Pulmonary artery endothelial cell (primary cell): ENCODE measurements at places on chromosomes 4 and X. TPM values are rescaled to one million over a fixed set of nuclear protein-coding genes. Genes with fewer than 3 reads are reported as not detected.

GRCh38 chr4:121100093-121100775 lies 27.9 kb upstream of the NDNF start:
- no peak for DNase-seq

GRCh38 chr4:169958629-169959028 lies 67.6 kb downstream of the MFAP3L start:
- no peak for DNase-seq

- DNase-seq, result no peak
These were observed 29.0 kb downstream of the REELD1 start for GRCh38 chr4:146243141-146243882.

GRCh38 chrX:136195247-136195646 lies 47.9 kb downstream of the FHL1 start:
- no peak for DNase-seq

- no peak for DNase-seq
These were observed 2.0 kb upstream of the PROM1 start for GRCh38 chr4:16085822-16086221.

GRCh38 chr4:148845609-148846008 lies 403.4 kb upstream of the NR3C2 start:
- no peak for DNase-seq

DNA sequence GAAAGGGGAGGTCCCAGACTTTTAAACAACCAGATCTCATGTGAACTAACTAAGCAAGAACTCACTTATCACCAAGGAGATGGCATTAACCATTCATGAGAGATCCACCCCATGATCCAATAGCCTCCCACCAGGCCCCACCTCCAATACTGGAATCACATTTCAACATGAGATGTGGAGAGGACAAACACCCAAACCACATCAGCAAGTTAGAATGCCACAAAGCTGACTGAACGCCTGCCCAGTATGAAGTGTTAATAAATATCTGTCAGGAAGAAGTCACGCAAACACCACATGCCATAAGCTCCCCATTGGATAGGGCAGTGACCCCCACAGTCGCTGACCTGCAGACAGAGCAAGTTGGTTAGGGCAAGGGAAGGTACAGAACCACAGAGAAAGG lies 14.3 kb downstream of the SLC10A6 start:
- no peak for DNase-seq

DNA sequence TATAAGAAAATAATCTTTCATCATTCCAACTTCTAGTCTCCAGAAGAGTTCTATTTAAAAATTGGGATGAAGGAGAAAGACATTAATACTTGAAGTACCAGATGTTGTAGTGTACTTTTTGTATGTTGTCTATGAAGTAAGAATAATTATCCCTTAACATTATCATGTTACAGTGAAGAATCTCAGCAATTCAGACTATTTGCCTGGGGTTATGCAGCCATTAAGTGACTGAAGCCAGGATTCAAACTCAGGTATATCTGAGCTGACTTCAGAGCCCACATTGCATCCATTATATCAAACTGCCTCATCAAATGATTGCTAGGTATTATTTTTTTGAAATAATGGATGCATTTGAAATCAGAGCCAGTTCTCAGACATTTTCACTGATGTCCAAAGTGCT lies 76.1 kb upstream of the FHDC1 start:
- no peak for DNase-seq

DNA sequence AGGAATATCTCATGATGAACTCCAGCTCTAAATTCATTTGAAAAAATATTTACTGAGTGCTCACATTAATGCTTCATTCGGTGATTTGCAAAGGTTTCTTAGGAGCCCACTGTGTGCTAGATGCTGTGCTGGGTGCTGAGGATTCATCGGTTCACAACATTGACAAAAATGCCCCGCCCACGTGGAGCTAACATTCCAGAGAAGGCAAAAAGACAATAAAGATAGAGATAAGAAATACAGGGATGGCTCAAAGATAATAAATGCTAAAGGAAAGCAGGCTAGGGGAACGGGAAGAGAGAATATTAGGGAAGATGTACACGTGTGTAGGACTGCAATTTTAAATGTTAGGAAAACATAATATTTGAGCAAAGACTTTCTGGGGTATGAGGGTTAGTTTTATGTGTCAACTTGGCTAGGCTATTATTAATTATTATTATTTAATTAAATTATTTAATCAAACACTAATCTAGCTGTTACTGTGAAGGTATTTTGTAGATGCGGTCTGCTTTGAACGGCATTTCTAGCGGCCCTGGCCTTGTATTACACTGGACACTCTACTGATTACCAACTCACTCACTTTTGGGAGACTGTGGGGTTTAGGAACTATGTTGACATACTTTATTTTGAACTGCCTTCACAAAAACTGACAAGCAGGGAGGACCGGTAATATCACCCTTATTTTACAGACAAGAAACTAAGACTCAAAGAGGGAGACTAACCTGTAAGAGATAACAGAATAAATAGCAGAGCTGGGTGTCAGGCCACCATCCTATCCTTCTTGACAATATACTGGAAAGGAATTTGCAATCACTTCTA lies 61.9 kb upstream of the IRF2 start:
- no peak for DNase-seq

DNA sequence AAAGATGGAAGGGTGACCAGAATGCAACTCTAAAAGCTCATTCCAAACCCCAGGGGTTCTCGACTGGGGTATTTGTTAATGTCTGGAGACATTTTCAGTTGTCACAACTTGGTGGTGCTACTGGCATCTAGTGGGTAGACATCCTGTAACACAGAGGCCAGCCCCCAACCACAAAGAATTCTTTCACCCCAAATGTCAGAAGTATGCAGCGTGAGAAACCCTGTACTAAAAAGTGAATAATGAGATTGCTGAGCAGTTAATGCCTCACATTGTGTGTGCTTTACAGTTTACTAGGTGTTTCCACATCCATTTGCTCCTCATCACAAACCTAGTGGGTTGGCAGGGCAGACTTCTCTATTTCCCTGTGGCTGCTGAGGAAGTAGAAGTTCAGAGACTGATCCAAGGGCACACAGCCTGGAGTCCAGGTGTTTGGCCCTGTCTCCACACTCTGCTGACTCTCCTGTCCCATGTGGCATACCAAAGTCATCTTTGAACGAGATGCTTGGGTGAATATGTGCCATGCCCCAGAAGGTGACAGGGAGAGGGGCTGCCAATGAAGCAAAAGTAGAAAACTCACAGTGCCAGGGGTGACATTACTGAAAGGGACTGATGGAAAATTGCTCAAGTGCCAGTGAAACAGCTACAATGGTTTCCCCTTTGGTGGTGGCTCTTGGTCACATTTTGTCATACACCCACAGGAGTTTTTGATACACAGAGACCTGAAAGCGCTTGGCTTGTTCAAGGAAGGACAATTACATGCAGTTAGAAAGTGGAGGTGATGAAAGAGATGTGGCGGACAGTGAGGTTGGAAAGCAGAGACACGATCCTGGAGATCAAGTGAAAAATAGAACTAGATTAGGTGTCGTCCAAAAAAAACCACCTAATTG lies 10.1 kb upstream of the TMEM154 start:
- DNase-seq, result no peak

DNA sequence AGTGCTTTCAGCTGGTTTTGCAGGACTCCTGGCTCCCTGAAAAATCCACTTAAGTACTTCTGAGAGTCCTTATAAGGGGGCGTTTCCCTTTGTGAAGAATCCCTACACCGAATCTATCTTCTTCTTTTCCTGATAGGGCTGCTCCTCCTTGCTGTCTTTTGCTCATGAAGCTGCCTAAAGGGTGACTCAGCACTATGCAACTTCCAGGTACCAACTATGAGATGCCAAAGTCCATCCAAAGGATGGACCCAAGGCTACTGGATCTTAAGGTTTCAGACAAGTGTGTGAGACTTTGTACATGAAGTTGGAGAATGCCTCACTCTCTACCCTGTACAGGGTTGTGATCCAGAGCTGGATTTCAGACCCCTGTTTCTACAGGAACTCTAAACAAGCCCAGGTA lies 485.0 kb upstream of the FAT1 start:
- DNase-seq, result no peak

DNA sequence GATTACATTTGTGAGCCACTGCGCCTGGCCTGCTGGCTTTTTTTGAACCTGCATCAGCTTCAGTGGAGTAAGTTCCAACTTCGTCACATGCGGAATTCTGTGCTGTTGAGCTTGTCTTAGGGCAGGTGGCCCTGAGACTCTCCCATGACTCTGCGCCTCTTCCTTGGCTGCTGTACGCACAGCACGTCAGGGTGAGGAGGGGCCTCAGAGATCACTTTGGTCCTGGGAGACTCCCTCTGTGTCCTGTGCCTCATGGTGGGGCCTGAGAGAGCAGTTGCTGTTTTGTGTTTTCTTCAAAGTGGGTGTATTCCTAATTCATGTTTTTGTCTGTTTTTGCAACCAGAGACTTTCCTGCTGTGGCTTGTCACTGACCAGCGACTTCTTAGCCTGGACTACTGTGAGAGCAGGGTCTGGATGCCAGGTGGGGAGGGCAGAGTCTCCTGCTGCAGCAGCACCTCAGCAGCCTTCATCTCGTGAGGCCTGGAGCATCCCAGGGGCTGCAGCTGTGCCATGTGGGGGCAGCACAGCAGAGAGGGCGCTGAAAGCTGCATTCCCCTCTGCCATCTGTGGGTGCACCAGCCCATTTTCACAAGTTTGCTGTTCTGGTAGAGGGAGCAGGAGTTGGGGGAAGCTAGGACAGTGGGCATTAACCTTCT lies 107.8 kb downstream of the TNIP2 start:
- DNase-seq, result no peak

GRCh38 chr4:119008761-119009160 lies 120.1 kb downstream of the SYNPO2 start:
- no peak for DNase-seq

DNA sequence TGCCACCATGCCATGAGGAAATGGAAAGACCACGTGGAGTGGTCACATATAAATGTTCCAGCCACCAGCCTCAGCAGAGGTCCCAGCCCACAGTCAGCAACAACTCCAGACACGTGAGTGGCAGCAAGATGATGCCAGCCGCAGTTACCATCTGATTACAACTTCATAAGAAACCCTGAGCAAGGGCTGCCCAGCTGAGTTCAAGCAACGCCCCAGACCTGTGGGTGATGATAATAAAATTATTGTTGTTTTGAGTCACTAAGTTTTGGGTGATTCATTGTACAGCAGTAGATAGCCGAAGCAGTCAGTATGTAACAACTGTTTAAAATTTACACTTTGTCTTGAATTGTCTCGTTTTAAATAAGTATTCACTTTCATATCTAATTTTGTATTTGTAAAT lies 5.8 kb upstream of the CCNG2 start:
- no peak for DNase-seq

- DNase-seq, result no peak
These were observed 4.8 kb upstream of the DAPP1 start for GRCh38 chr4:99811850-99812249.

DNA sequence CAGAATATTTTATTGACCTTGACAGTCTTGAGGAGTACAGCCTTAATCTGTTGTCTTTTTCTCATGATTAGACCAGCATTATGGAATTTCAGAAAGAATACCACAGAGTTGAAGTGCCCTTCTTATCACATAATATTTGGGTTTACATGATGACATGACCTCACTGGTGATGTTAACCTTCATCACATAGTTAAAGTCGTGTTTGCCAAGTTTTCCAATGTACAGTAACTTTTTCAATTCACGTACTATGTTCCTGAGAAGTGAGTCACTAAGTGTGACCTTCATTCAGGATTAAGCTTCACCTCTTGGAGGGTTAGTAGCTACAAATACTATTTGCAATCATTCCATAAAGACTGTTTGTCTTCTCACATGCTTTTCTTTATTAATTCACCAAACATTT lies 52.1 kb downstream of the RAB40A start:
- no peak for DNase-seq

DNA sequence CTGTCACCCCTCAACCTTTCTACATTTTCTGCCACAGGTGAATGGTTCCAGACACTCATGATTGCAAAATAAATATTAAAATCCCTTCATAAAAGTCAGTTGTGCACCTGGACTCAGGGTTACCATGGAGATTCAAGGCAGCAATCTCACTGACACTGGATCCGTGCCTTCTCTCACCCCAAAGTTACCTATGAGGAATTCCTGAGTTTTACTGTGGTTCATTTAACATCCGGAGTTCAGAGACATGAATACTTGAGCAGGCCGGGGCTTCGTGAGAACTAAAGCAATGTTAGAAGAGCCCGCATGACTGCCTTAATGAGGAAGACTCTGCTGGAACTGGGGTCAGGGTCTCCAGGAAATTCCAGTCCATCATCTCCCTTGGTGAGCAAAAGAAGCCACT lies 12.5 kb upstream of the CLNK start:
- DNase-seq, result no peak

DNA sequence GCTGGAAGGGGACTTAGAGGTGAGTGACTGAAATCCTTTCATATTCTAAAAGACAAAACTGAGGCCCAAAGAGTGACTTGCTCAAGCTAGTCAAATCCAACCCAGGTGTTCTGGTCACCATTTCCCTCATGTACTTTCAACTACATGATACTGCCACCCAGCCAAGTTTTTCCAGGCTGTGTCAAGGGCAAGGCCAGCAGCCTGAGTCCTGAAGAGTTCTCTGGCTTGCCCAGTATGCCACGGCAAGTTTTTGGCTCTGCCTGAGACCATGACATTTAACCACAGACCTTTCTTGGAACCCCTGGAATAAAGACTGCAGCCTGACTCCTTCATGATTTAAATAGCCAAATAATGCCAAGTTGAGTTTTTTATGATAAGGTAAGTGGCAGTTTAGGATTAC lies 10.7 kb upstream of the TMEM164 start:
- DNase-seq, result no peak

GRCh38 chrX:103791228-103791627 lies 14.6 kb downstream of the PLP1 start:
- DNase-seq, result no peak

- no peak for DNase-seq
These were observed 6.5 kb upstream of the GJB1 start for GRCh38 chrX:71216485-71216884.

- DNase-seq, result no peak
These were observed 34.0 kb downstream of the STARD8 start for GRCh38 chrX:68681443-68681941.

Gene C4orf36
- 0.40 and 0.88 TPM in 2 replicates for total RNA-seq

Gene SLC25A5
- total RNA-seq, result 282 and 344 TPM in 2 replicates

Gene F8A3
- 0.56 and 0.86 TPM in 2 replicates for total RNA-seq

Gene EPGN
- total RNA-seq, result 0.13 TPM in 1 of 2 replicates, not detected in the other

Gene LANCL3
- 0.35 and 0.99 TPM in 2 replicates for total RNA-seq

Gene CNGA2
- not detected in 2 replicates for total RNA-seq

Gene MXRA5
- not detected in 2 replicates for total RNA-seq

Gene CFAP47
- total RNA-seq, result not detected in 2 replicates

Gene ADH1B
- not detected in 2 replicates for total RNA-seq

Gene FAM9A
- total RNA-seq, result not detected in 2 replicates

Gene SH3D19
- total RNA-seq, result 43.0 and 54.5 TPM in 2 replicates

Gene BTK
- total RNA-seq, result 0.07 TPM in 1 of 2 replicates, not detected in the other

Gene IQCM
- not detected in 2 replicates for total RNA-seq

Gene SUPT20HL1
- not detected in 2 replicates for total RNA-seq

Gene NEIL3
- 4.5 and 8.1 TPM in 2 replicates for total RNA-seq

Gene STOX2
- total RNA-seq, result 0.07 and 0.14 TPM in 2 replicates

Gene CLDN2
- total RNA-seq, result not detected in 2 replicates

Gene EGF
- total RNA-seq, result 0.04 and 0.07 TPM in 2 replicates
